SK-N-DZ (cell line): ENCODE measurements at places on chromosomes 2 and 18.

- peak; percentile 95 for DNase-seq
Measured at GRCh38 chr2:16053437-16054257, 113.3 kb downstream of the MYCN start.

GRCh38 chr18:32801228-32801627, 28.4 kb upstream of the KLHL14 start:
- DNase-seq: no peak

DNA sequence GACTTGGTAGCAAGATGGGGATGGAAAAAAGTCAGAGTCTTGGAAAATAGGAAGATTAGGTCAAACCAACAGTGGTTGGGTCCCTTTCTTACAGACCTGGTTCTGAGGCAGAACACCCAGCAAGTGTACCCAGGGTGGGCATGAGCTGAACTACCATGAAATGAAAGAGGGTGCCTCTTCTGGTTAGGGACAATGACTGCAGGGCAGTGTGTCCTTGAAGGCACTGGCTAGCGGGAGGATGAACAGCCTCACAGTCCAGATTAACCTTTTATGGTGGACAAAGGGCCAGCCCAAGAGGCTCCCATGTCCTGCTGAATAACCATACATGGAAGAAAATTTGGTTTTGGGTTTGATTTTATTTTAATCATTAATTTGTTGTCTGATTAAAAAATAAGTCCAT, 61.8 kb upstream of the CCDC85A start:
- no peak for DNase-seq

DNA sequence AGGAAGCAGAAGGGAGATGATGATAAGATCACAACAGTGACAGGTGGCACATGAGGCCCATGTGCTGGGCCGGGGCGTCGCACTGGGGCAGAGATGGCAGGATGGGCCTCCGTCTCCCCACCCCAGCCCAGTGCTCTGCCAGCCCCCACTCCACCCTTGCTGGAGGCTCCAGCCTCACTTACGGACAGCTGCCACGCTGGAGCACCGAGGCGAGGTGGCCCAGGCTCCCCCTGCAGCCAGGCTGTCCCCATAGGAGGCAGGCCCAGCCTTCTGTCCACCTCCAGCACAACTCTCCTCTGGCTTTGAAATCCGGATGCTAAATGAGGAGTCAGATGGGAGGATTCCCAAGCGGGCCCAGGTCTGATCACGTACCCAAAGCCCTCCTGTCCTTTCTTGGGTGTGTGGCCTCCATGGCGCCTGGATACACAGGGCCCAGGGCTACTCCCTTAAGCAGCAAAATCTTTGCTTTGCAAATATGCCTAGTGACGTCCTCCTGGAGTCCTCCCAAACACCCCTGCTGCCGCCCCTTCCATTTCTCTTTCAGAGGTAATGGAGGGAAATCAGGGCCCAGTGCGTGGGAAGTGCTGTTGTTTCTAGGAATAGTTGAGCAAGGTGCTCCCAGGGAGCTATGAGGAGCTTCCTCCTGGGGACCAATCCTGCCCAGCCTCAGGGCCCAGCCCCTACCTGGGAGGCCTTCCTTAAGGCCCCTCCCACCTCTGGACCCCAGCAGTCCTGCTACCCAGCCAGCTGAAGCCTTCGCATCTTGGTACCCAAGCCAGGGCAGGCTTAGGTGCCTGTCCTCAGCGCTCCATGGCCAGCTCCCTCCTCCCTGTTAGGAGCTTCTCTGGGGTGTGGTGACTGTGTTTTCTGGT, 170.4 kb upstream of the MYCN start:
- DNase-seq: no peak

DNA sequence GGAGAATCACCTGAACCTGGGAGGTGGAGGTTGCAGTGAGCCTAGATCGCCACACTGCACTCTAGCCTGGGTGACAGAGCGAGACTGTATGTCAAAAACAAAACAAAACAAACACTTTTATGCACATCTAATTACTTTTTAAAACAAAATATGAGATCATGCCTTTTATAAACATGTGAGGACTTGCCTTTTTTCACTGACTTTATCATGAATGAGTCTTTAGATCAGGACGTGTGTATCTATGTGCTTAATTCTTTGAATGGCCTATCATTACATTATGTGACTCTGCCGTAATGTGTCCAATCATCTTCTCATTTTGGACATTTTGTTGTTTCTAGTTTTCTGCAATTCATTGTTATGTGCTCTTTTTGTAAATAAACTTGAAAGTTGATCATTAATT, 58.7 kb downstream of the FAM117B start:
- DNase-seq: no peak

DNA sequence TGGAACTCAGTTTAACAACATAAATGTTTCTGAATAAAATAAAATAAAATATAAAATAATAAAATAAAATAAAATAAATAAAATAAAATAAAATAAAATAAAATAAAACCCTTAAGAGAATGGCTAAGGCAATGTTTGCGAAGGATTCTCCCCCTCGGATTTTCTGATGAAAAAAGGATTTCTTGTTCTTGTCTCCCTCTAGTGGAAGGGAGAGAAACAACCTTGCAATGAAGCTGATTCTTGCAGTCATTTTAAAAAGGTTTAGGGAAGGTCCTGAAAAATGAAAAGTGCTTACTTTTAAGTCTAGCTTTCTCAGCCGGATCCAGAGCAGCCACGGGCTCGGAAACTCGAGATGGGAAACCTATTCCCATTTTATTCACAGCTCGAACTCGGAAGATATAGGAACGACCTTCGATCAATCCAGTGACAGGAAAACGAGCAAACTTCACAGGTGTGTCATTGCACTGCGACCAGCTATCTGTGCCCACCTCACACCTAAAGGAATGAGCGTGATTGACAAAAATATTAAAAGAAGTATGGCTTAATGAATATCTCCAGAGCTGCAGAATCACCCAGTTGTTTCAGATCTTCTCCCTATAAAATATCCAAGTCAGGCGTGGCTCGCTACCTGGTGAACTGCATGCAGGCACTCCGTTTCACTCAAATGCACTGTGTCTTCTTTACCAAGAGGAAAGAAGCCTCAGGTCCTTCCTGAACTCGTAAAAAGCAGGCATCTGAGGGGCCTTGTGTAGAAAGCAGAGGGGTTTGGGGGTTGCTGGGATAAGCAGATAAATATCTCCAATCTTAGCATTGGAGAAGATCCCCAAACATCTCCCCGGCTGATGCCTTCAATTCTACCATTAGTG, 68.1 kb downstream of the MYOM1 start:
- peak; percentile 28 for DNase-seq

DNA sequence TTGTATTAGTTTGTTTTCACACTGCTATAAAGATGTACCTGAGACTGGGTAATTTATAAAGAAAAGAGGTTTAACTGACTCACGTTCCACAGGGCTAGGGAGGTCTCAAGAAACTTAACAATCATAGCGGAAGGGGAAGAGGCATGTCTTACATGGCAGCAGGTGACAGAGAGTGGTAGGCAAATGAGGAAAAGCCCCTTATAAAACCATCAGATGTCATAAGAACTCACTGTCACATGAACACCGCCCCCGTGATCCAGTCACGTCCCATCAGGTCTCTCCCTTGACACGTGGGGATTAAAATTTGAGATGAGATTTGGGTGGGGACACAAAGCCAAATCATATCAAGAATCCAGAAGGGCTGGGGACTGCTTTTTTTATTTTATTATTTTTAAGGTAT, 120.0 kb downstream of the GALNT14 start:
- no peak for DNase-seq

GRCh38 chr2:160308476-160308875, 108.4 kb upstream of the ITGB6 start:
- no peak for DNase-seq

GRCh38 chr2:239266434-239266766, 134.4 kb downstream of the HDAC4 start:
- DNase-seq: no peak

DNA sequence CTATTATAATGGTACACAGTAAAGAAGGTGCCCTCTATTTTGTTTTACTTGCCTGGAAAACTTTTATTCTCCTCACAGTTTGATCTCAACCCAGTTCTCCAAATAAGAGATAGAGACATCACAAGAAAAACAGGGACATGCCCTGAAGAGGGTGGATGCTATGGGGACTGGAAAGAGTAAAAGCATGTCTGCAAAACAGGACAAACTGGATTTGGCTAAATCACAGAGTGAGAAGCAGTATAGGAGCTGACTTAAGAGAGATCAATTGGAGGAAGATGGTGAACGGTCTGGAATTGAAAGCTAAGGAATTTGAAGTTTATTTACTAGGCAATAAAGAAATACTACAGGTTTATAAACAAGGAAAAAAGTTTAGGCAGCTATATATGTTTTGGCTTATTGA, 33.0 kb downstream of the SP140L start:
- no peak for DNase-seq

DNA sequence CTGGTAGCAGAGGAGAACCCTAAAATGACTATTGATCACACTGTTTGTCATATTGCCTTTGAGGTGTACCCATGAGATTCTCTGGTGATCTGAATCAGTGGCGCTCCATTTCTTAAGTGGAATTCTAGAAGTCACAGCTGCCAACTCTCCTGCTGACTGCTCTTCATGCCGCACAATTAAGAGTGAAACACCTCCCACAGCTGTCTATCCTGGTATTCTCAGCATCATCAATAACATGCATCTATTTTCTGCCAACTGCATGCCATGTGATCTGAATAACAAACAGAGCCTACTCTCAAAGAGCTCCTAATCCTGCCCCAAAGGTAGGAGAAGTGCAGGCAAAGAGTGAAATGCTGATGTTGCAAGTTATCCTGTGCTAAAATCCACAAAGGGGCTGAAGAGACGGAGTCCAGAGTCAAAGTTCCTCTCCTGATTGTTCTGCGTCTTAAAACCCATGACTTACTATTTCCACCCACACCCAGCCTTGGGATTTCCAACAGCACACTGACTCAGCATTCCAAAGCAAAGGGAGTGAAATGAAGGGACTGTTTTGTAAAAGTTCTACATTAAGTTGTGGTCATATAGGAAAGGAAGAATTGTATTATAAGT, 13.7 kb upstream of the DAPL1 start:
- no peak for DNase-seq

GRCh38 chr18:56461151-56461550, 177.2 kb downstream of the TXNL1 start:
- no peak for DNase-seq

- DNase-seq: no peak
Measured at GRCh38 chr2:139805441-139805840, 1025.3 kb upstream of the NXPH2 start.

- DNase-seq: no peak
Measured at GRCh38 chr2:63881205-63881604, 39.5 kb downstream of the UGP2 start.

DNA sequence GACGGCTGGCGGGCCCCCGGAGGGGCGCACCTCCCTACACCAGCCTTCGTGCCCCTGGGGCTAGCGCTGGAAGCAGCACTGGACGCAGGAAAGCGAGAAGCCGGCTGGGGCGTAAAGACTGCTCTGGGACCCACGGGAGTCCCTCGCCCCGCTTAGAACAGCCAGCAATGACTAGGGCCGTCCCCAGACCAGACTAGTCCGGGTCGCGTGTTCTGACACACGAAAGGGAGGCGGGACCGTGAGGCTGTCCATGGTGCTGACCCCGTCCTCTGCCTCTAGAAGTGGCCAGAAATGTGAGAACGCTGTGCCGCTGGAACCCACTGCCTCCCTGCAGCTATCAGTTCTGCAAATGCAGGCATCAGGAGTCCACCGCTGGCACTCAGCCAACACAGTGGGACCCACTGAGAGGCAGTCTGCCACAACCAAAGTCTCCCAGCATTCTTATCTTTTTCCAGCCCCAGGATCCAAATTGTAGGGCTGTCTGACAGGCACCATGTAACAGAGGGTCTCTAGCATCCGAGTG, at the start of gene UCN:
Gene UCN (minus strand): TSS at position 87 of the 523 bp plus-strand sequence. CDS start 550 bp downstream, outside the sequence.
- DNase-seq: no peak

DNA sequence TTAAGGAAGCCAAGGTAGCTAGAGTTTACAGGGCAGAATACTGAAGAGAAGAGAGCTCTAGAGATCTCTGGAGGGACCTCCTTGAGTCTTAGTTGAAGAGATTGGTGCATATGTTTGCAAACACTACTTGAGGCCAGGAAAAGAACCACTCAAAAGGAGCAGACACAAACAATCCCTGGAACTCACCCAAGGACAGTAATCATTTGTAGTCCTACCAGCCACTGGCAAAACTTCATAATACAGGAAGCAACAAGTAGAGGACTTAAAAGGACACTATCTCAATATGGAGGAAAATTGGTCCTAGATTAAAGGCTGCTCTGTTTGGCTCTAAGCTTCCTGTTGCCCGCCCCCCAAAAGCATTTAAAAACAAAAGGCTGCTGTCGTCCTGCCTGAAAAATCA, 46.9 kb upstream of the UBXN4 start:
- DNase-seq: no peak

DNA sequence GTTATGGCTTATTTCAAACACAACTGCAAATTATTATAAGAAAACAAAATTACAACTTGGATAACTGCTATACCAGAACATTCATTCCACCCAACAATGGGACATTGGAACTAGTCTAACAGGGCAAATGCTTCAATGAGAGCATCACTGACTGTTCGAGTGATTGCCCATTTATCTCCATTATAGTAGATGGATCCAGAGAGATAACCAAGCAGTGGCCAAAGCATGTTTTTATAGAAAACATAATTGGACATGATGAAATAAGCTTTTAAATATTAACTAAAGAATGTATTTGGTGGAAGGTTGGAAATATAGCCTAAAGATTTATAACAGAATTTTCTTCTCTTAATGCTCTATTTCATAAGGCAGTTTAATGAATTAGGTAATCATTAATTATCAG, 634.8 kb downstream of the NUP35 start:
- no peak for DNase-seq

- DNase-seq: no peak
Measured at GRCh38 chr2:181314551-181314950, 142.6 kb upstream of the ITGA4 start.

GRCh38 chr2:227152093-227152766, 11.8 kb downstream of the COL4A4 start:
- DNase-seq: no peak

DNA sequence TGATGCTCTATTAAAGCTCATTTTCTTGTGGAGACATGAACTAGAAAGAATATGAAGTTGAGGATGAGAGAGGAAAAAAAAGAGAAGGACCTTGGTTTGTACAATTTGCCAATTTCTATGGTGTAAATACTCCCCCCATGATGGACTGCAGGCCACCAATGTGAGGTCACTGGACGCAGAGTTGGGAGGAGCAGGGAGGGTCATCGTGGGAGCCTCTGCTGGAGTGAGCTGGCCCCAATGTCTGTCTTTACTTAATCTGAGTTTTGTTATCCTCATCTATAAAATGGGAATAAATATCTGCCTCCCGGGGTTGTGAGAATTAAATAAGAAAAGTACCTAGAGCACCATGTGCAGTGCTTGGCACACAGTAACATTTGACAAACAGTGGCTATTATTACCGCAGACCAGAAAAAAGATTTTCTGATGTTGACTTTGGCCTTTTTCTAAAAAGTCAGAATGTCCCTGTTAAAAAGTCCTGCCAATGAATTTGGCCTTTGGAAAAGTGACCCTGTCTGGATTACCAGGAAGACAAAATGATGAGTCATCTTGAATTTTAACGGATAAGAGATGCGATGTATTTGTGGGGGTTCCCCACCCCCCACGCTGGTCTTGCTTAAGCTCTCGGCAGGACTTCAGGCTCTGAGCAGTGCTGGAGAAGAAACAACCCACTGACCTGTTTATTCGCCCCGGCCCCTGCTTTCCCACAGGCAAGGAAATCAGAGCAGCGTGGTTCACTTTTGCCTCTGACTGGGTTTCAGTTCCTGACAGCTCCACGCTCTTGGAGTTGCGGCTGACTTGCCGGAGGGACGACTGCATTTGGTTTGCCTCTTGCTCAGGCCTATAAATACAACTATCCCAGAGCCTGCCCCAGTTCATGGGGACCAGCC, 50.3 kb upstream of the FOSL2 start:
- no peak for DNase-seq
